ENCODE measurements at places on chromosomes 11 and 22.

- DNase-seq, result no peak
Measured at GRCh38 chr11:72833811-72834493, 19.7 kb downstream of the ATG16L2 start.

DNA sequence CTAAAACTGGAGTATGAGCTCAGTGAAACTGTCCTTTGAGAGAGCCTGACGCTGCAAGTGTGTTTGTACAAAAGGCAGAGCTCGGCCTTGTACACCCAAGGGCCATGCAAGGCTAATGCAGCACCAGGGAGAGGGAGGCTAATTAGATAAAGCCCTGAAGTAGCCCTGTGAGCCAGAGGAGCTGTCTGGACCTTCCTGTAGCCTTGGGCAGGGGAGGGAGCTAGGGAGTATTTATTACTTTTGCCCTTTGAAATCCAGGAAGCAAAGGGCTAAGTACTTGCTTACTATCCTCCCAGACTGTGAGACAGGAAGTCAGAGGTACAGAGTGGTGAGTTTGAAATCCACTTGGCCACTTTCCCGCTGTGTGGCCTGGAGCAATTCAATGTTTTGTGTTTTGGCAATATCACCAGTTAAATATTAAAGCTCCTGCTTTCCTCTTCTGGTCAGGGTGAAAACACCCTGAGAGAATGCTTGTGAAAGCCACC is 10.2 kb upstream of the LDHA start:
- no peak for DNase-seq

- no peak for DNase-seq
Measured at GRCh38 chr11:3809624-3809928, 1.2 kb downstream of the PGAP2 start.

DNA sequence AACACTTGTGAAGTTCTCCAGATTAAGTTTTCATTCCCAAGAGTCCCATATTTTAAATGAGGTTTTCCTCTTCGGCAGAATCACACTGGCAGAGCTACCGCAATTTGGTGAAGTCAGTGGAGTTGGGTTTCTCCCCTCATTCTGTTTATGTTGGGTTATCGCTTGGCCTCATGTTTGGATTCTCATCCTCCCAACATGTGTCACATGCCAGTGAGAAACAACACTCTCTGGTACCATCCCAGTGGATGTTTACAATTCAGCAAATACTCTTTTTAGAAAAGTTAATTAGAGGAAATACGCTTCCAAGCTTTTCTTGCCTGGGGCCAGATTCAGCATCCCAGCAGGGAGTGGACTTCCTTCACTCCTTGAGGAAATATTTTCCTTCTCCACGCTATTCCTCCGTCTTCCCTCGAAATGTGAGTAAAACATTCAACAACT is 2.1 kb downstream of the PAMR1 start:
- DNase-seq, result no peak

All from NCI-H1417 treated with DMSO at 0.1 percent for 48 hours (cell line).